ENCODE measurements at places on chromosomes 11 and 22. TPM values are rescaled to one million over a fixed set of nuclear protein-coding genes. Genes with fewer than 3 reads are reported as not detected.
A peak's percentile ranks its signal among the peaks of the same experiment; 100 is the strongest.

GRCh38 chr22:22813126-22814075 lies 74.2 kb upstream of the IGLL5 start:
- no peak for DNase-seq

GRCh38 chr11:132981131-132981956 lies 551.0 kb downstream of the OPCML start:
- no peak for DNase-seq

The TSPAN32 gene
- total RNA-seq: 19.9 TPM

- DNase-seq: no peak
These were observed 788 bp downstream of the LIN7C start for GRCh38 chr11:27505781-27506180.

The UBQLN3 gene
- total RNA-seq: not detected

The ALDH3B1 gene
- 4.9 TPM for total RNA-seq

- peak; percentile 78 for DNase-seq
These were observed 29.7 kb downstream of the FAM83F start for GRCh38 chr22:40024201-40025061.

DNA sequence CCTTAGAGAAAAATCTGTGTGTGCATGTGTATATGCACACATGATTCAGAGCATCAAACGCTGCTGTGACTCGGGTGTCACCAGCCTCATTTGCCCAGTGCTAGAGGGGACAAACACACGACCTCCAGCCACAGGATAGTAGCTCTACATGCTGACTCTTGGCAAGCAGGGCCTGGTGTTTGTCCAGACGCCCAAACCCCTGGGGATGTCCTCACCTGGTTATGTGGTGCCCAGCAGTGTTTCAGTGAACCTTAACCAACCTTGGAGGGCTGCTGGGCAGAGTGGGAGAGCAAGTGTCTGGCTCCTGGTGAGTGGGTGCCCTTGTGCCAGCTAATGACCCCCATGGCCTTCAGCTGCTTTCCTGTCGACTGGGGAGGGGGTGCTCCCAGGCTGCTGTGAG lies 26.7 kb downstream of the IGLL1 start:
- DNase-seq: no peak

GRCh38 chr22:47634347-47634746 lies 871.9 kb downstream of the TBC1D22A start:
- no peak for DNase-seq

GRCh38 chr11:503179-503981 lies 3.7 kb downstream of the RNH1 start:
- peak; percentile 74 for DNase-seq

DNA sequence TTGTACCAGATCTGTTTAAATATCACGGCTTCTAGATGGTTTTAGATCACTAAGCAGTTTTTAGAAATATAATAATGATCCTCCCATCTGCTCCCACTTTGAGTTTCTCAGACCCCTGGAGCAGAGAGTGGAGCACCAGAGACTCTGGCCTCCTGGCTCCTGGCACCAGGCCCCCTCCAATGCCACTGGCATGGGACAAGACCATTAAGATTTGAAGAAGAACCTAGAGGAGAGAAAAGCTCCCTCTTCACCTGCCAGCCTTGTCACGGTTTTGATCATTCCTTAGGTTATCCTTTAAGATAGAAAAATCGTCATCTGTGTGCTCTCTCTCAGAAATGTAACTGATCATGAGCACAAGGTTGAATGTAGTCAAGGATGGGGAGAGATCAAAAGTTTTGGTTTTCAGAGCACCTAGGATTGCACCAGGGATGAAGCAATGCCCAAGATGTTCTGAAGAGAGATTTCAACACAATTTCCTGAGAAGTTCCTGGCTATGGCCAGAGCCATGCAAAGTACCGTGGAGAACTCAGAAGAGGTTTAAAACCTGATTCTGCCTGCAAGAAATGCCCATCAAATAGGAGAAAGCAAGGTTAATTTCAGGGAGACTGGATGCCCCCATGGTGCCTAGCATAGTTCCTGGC lies 22.2 kb downstream of the IL10RA start:
- DNase-seq: no peak

DNA sequence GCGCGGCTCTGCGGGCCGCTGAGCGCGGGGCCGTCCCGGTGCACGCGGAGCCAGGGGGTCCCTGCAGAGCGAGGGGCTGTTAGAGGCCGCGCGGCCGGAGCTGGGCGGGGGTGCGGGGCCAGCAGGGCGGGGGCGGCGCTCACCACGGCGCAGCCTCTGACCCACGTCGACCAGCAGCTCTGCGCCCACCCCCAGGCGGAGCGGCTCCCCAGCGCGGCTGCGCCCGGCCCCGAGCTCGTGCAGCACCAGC lies 385 bp upstream of the SCO2 start:
- no peak for DNase-seq
